ENCODE measurements at places on chromosomes 3 and 15. TPM values are rescaled to one million over a fixed set of nuclear protein-coding genes. Genes with fewer than 3 reads are reported as not detected.

The MAGEL2 gene
- polyA plus RNA-seq, result not detected

The GRK7 gene
- polyA plus RNA-seq, result not detected

The PIF1 gene
- 0.61 TPM for polyA plus RNA-seq

The CCDC80 gene
- 2.1 TPM for polyA plus RNA-seq

The GOLGA8T gene
- 0.02 TPM for polyA plus RNA-seq

Data from liver (tissue), 10 donors.